Activated CD8-positive, alpha-beta T cell treated with anti-CD3 and anti-CD28 coated beads for 36 hours (primary cell): ENCODE measurements at places on chromosomes 16 and 17. TPM values are rescaled to one million over a fixed set of nuclear protein-coding genes. Genes with fewer than 3 reads are reported as not detected.

Gene SLC6A2
- total RNA-seq = not detected

Gene ASPA
- not detected for total RNA-seq

Gene MT1A
- total RNA-seq = not detected

Gene PRSS33
- total RNA-seq = 0.29 TPM

Gene CBLN1
- total RNA-seq = not detected

- DNase-seq = no peak
- no peaks in the 10 kb centered on the region for H3K36me3 ChIP-seq
- no peaks in the 10 kb centered on the region for H3K27me3 ChIP-seq
- no peak overlapping the region for H3K27ac ChIP-seq
- H3K4me3 ChIP-seq = no peak overlapping the region
Measured at GRCh38 chr17:60627124-60627523, 27.1 kb downstream of the PPM1D start.

GRCh38 chr16:27421961-27422740 is 20.2 kb downstream of the IL21R start:
- no peak for DNase-seq
- H3K4me1 ChIP-seq = peaks cover 73% of the 10 kb centered on the region
- H3K27ac ChIP-seq = peak overlapping the region; percentile 59
- H3K27me3 ChIP-seq = no peaks in the 10 kb centered on the region
- H3K36me3 ChIP-seq = peaks cover 87% of the 10 kb centered on the region

- no peaks in the 10 kb centered on the region for H3K27me3 ChIP-seq
- H3K4me1 ChIP-seq = peaks cover 57% of the 10 kb centered on the region
- H3K4me3 ChIP-seq = peak overlapping the region; percentile 95
Measured at GRCh38 chr16:70437017-70437581, 1.8 kb downstream of the ST3GAL2 start.

GRCh38 chr17:5913032-5913531 is 157.1 kb upstream of the WSCD1 start:
- H3K4me1 ChIP-seq = no peaks in the 10 kb centered on the region
- no peak for DNase-seq
- no peak overlapping the region for H3K4me3 ChIP-seq

DNA sequence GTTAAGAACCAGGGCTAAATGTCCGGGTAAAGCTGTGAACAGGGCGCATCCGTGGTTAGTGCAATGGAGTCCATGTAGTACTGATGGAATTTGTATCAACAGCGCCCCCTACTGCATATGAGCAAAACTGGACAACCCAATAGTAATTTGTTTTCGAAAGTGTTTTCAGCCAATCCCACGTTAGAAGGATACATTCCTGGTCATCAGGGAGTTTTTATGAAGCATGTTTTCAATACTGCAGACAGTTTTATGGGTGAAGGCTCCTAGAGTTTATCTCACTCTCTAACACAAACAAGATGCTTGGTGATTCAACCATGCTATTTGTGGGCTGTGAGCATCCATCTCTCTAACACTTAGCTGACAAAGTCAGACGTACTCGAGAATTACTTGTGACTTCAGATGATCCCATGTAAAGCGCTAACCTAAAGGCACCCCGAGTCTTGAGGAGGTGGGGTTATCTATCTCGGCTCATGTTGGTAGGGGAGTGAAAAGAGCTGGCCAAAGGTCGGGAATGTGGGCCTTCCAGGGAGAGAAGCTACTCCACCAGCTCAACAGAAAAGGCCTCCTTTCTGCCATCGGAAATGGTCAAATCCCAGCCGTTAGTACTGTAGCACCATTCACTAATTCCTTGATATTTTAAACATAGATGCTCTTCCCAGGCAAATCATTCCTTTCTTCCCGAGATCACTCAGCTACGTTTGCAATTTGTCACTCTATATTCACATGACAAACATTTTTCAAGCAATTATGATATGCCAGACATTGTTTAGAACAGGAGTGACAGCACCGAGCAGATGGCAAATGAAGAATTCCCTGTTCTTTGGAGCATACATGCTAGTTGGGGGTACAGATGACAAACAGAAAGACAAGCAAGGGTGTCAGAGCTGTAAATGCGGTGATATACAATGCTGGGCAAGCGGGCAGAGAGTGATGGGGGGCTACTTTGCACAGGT is 46.9 kb upstream of the HNF1B start:
- peaks cover 33% of the 10 kb centered on the region for H3K27me3 ChIP-seq
- H3K27ac ChIP-seq = no peak overlapping the region
- no peak overlapping the region for H3K4me3 ChIP-seq
- H3K36me3 ChIP-seq = no peaks in the 10 kb centered on the region
- peak; percentile 80 for DNase-seq
- H3K4me1 ChIP-seq = peaks cover 2% of the 10 kb centered on the region

DNA sequence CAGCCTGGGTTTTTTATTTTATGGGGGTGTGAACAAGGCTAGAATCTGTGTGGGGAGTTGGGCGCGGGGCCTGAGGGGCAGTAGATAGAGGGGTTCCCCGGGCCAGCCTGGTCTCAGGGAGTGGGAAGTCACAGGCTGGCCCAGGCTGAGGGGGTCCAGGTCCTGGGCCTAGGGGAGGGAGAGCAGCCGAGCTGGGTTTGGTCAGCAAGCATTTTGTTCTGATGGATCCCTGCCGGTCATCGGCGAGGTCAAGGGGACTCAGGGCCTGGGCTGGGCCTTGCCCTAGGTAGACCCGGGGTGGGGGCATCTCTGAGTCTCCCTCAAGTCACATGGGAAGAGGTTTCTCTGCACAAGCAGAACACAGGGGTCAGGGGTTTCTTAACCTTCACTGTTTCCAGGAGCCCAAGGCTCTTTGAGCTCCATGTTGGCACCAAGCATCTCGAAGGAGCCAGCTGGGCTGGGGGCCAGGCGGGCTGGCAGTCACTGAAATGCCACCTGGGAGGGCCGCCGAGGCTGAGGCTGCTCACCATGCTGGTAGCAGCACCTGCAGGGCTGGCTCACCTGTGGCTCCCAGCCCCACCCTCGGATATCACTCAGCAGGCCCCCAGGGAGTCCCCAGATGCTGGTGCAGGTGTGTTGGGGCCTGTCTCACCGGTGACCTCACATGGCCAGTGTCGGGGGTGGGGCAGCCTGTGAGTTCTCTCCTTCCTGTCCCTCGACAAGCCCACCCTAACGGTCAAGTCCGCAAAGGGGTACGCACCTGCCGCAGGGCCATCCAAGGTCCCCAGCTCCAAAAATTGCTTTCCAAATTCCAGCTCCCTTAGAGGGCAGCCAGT is 41.0 kb downstream of the SLC7A5 start:
- peak; percentile 48 for DNase-seq
- H3K27me3 ChIP-seq = no peaks in the 10 kb centered on the region
- no peak overlapping the region for H3K4me3 ChIP-seq
- H3K4me1 ChIP-seq = peaks cover 2% of the 10 kb centered on the region
- peak overlapping the region; percentile 67 for H3K27ac ChIP-seq

DNA sequence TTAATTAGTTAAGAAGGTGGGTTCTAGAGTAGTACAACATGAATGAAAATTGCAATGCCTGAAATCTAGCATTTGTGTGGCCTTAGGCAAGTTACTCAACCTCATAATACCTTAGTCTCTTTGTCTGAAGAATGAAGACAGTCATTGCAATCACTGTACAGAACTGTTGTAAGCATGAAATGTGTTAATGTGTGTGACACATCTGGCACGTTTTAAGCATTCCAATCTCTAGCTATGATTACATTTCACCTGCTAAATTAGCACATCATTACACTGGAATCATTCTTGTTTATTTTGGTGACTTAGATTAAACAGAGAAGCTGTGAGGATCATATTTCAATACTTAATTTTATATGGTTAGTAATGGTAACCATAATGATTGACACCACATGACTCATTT is 629.7 kb upstream of the KIF2B start:
- H3K4me3 ChIP-seq = no peak overlapping the region
- DNase-seq = no peak
- no peaks in the 10 kb centered on the region for H3K27me3 ChIP-seq
- H3K4me1 ChIP-seq = no peaks in the 10 kb centered on the region

- H3K27ac ChIP-seq = peak overlapping the region; percentile 94
- peak; percentile 39 for DNase-seq
- peaks cover 33% of the 10 kb centered on the region for H3K4me1 ChIP-seq
- no peaks in the 10 kb centered on the region for H3K27me3 ChIP-seq
- peaks cover 43% of the 10 kb centered on the region for H3K36me3 ChIP-seq
Measured at GRCh38 chr17:80146121-80147034, 550 bp downstream of the EIF4A3 start.

DNA sequence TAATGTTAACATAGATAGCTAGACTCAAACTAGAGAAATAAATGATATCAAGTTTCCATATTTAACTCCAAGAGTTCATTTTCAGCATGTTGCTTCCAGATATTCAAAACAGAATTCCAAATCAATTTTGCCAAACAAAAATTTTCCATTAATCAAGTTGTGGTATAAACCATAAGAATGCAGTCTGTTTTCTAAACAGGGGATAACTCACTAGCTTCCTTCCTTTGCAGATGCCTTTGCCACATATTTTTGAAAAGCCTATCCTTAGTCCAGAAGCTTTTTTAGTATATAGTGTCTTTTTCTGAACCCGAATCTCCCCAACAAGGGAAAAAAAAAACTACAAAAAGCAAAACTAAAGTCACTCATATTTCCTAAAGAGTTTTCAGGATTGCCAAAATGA is 61.5 kb downstream of the HELZ start:
- DNase-seq = no peak
- no peak overlapping the region for H3K27ac ChIP-seq
- H3K4me1 ChIP-seq = peaks cover 6% of the 10 kb centered on the region
- H3K27me3 ChIP-seq = no peaks in the 10 kb centered on the region

DNA sequence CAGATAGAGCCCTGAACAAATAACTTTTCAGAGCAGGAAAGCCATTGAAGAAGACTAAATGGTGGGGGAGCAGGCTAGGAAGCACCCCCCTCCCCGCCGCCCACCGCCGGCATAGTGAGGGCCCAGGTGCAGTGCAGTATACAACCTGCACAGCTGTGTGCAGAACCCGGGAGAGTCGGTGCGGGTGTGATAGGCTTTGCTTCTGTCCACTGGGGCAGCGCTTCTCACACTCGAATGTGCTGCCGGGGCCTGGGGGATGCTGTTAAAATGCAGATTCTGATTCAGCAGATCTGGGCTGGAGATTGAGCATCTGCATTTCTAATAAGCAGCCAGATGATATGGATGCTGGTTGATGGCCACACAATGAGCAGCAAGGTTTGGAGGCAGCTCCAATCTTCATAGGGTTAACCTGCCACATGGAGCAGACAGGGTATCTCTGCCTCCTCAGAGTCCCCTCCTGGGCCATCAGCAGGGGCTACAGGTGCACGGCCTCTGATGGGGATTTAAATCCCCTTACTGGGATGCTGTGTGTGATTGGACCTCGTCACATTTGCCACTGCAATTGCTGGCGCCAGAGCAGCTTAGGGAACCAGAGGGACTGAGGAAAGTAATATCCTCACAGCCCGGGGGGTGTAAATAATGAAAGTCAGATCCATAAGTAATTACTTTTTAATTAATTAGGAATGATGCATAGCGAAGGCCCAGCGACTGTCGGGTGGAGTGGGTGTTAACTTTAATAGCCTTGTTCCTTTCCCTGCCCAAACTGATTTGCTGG is 172.0 kb upstream of the RPL38 start:
- no peaks in the 10 kb centered on the region for H3K36me3 ChIP-seq
- H3K27me3 ChIP-seq = peaks cover 3% of the 10 kb centered on the region
- no peak overlapping the region for H3K27ac ChIP-seq
- no peak overlapping the region for H3K4me3 ChIP-seq

DNA sequence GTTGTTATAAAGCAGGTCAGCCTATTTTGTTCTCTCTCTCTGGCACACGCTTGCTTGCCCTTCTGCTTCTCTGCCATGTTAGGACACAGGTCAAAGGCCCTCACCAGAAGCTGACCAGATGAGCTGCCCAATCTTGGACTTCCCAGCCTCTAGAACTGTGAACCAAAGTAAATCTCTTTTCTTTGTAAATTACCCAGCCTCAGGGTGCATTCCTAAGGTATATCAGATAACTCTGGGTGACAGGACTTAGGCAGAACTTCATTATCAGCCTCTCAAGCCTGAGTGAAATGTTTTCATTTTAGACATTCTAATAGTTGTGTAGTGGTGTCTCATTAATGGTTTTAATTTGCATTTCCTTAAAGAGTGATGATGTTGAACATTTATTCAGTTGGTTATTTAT is 124.3 kb downstream of the CDRT15L2 start:
- H3K27ac ChIP-seq = no peak overlapping the region
- no peak overlapping the region for H3K4me3 ChIP-seq
- H3K27me3 ChIP-seq = no peaks in the 10 kb centered on the region
- H3K4me1 ChIP-seq = peaks cover 3% of the 10 kb centered on the region
- DNase-seq = no peak

DNA sequence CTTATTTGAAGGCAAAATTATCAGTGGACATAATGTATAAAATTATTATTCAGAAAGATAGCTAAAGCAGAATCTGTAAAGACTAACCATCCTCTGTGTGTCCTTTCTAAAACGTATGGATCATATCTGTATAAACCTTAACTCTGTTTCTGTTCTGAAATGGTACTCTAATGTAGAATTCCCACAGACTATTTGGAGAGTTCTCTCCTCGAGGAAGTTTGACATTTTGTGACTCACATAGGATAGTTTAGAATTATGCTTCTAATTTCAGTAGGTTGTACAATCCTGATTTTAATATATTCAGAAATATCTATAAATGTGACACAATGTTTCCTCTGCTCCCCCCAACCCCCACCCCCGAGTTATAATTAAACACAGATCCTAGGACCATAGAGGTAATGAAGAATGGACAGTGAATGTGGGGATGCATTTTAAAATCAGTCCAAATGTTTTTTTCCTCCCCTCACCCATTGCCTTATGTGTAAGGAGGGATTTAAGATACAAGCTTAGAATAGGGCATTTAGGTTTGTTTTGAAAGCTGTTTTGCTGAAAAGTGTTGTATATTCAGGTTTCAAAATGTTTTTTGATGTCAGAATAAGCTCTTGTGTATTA is 66.8 kb downstream of the BCAS3 start:
- DNase-seq = no peak
- H3K27ac ChIP-seq = no peak overlapping the region
- H3K4me1 ChIP-seq = no peaks in the 10 kb centered on the region
- no peaks in the 10 kb centered on the region for H3K27me3 ChIP-seq
- no peaks in the 10 kb centered on the region for H3K36me3 ChIP-seq

DNA sequence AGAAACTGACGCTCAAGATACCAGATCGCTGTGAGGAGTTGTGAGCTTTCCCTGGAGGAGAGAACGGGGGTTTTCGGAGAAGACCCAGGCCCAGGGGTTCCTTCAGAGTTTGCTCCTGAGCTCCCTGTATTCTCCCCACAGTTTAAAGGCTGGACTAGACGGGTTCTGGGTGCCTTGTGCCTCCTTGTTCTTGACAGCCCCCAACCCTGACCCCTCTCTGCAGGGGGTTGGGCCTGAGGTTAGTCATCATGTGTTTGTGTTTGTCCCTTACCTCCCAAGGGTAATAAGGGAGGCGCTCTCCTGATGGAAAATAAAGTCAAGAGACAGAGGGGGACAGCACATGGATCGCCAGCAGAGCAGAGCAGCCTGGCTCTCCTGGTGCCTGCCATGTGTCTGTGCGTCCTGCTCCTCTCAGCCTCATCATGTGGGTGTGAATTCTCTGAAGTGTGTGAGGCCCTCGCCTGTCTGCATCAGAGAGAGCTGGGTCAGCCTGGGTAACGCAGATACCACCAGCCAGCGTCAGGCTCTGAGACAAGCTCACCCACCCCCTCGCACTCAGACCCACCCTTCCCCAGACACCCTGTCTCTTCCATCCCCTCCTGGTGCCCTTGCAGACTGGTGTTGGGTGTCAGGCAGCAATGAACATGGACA is 8.7 kb downstream of the HEXIM2 start:
- H3K4me3 ChIP-seq = no peak overlapping the region
- no peaks in the 10 kb centered on the region for H3K36me3 ChIP-seq
- no peaks in the 10 kb centered on the region for H3K27me3 ChIP-seq
- peak; percentile 41 for DNase-seq
- peak overlapping the region; percentile 89 for H3K27ac ChIP-seq
- H3K4me1 ChIP-seq = peaks cover 25% of the 10 kb centered on the region

GRCh38 chr16:35585411-35585810 is 2126.0 kb downstream of the TP53TG3F start:
- H3K27ac ChIP-seq = no peak overlapping the region
- DNase-seq = no peak
- H3K4me3 ChIP-seq = no peak overlapping the region
